Hematopoietic multipotent progenitor cell treated with erythropoietin and hydrocortisone succinate and interleukin-3 and kit ligand, for 8 days (in vitro differentiated cells): ENCODE measurements at places on chromosomes 6 and 20.

GRCh38 chr6:5469101-5469846 is 208.0 kb downstream of the FARS2 start:
- DNase-seq, result no peak

DNA sequence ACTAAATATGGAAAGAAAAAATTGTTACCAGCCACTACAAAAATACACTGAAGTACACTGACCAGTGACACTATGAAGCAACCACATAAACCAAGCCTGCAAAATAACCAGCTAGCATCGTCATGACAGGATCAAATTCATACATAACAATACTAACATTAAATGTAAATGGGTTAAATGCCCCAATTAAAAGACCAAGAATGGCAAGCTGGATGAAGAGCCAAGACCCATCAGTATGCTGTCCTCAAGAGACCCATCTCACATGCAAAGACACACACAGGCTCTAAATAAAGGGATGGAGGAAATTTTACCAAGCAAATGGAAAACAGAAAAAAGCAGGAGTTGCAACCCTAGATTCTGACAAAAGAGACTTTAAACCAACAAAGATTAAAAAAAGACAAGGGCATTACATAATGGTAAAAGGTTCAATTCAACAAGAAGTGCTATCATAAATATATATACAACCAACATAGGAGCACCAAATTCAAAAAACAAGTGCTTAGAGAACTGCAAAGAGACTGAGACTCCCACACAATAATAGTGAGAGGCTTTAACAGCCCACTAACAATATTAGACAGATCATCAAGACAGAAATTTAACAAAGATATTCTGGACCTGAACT is 104.8 kb downstream of the HACE1 start:
- no peak for DNase-seq

GRCh38 chr6:155031091-155031490 is 36.0 kb downstream of the TIAM2 start:
- DNase-seq, result no peak

DNA sequence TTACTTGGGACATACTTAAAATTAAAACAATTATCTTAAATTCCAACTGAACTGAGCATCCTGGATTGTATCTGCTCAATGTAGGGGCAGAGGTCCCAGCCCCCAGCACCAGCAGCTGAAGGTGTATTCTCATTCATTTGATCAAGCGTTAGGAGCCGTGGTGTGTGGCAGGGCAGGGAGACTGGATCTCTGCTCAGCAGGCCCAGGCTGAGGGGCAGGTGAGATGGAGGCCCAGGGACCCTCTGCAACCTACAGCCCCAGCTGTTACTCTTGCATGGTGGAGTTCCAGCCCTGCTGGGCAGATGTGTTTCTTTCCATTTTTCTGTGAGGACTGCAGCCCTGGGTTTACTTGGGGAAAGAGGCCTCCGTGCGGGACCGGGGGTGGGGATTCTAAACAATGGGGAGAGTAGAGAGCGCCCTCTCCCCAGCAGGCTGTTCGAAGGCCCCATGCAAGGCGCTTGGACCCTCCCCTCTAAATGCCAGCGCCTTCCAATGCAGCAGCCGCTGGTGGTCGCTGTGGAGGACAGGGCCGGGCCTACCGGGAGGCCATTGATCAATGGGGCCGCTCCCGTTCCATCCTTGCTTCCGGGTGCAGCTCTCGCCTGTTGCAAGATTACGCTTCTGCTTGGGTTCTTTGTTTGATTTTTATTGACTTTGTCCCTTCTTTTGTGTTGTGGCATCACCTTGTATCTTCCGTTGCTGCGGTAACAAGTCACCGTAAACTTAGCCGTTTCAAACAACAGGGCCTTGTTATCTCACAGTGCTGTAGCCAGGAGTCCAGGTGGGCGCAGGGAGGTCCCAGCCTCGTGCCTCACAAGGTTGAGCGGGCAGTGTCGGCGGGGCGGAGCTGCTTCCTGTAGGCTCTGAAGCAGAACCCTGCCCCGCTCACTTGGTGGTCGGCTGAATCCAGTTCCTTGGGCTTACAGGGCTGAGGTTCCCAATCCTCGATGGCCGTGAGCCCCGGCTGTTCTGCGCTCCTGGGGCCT is 134.8 kb upstream of the PHACTR3 start:
- no peak for DNase-seq

- no peak for DNase-seq
These were observed 62.4 kb downstream of the TXNDC5 start for GRCh38 chr6:7848229-7848628.

GRCh38 chr20:22402550-22402949 is 181.8 kb downstream of the FOXA2 start:
- no peak for DNase-seq

- peak; percentile 77 for DNase-seq
These were observed 33.6 kb upstream of the BTN3A2 start for GRCh38 chr6:26331218-26332073.

- no peak for DNase-seq
These were observed 37.2 kb downstream of the SCML4 start for GRCh38 chr6:107786709-107787588.

GRCh38 chr20:10321138-10321717 is 102.6 kb downstream of the SNAP25 start:
- DNase-seq, result no peak

DNA sequence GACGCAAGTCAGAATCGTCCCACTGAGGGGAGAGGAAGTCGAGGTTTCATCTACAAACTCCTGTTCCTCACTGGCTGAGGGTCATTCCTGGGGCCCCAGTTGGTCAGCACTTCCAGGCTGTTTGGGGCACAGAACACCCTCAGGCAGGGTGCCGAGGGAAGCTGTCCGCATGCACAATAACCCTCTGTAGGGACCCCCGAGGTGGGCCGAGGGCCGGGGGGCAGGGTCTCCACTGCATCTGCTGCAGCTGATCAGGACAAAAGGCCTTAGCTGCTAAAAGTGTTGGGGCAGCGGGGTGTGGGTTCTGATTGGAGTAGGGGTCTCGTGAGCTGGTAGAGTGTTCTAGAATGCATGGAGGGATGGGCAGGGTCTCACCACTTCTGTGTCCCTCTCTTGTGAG is 125.1 kb downstream of the TOX2 start:
- no peak for DNase-seq

- DNase-seq, result no peak
These were observed 209.4 kb downstream of the CDH4 start for GRCh38 chr20:61461461-61461860.

DNA sequence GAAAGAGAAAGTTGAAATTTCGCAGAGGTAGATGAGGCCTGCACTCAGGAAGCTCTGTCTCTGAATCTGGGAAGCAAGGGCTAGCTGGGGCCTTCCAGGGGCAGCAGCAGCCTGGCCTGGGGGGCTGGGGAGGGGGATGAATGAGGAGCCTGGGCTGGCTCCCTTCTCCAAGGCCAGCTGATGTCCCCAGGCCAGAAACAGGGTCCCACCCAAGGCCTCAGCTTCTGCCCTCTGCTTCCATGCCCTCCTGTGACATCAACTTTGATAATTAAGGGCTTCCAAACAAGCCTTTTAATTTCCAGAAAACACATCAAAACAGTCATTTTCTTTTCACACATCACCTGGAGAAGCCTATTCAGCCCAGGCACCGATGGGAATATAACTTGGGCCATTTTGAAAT is 15.4 kb downstream of the TFAP2A start:
- no peak for DNase-seq

DNA sequence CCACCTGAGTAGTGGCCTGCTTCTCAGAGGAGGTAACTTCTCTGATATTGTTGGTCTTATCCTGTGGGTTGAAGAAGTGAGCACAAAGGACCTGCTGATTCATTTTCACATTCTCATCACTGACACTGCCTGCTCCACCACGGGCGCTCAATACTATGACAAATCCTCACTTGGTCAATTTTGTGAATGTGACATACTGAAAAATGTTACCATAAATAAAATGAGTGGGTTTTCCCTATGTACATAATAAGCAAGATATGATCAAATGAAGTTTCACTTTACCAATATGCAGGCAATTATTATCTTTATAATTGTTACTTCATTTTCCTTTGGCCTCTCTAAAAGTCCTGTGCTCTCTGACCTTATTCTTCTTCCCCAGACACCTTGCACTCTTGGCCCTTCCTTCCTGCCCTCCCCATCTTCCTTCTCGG is 71.5 kb upstream of the RIPOR2 start:
- no peak for DNase-seq

DNA sequence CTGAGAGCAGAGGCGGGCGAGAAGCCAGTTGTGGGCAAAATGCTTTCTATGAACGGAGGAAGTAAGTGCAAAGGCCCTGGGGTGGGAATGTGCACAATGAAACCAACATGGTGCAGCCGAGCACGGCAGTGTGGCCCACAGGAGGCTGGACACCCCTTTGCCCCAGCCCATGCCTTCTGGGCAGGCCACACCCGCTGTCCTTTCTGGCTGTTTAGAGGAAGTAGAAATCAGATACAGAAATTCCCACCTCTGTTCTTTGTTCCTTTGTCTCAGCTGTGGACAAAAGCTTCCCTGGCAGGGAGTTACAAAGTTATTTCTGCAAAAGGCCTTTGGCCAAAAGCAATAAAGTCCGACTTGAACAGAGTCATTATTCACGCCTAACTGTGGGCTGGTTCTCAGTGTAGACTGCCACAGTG is 11.9 kb downstream of the SULF2 start:
- DNase-seq, result no peak

DNA sequence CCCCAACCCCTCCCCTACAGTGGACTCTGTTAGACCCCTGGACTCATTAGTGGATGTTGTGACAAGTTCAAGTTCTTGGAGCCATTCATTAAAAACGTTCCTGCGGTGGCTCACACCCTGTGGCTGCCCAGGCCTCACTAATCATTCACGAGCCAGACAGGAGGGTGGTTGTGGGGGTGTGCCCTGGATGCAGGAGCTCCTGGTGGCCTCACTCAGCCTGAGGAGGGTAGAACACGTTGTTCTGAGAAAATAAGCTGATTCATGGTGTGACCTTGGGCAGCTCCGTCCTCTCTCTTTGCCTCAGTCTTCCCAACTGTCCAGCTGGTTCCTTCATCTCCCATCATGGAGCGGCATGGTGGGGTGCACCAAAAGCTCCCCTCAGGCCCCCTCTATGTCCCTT is 16.7 kb downstream of the SLC13A3 start:
- DNase-seq, result peak; percentile 80

GRCh38 chr20:59064214-59064722 is 21.7 kb upstream of the PRELID3B start:
- no peak for DNase-seq

- DNase-seq, result no peak
These were observed 25.0 kb downstream of the SH3BGRL2 start for GRCh38 chr6:79656134-79656533.

DNA sequence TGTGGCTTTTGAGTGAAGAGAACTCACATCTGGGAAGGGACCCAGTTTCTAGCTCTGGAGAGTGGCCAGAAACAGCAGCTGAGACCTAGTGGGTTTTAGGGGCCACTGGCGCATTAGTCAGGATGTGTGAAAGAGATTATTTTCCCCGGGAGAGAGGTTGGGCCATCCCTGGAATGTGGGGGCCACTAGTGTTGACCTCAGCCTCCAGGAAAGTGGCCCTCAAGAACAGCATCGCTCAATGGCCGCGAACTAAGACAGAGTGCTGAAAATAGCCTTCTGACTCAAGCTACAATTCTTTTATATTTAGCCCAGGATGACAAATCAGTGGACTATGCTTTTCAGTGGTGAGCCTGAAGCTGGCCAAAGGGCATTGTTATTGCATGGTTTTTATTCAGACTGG is 210.4 kb upstream of the RNF24 start:
- DNase-seq, result no peak

GRCh38 chr6:167683028-167683862 is 143.5 kb upstream of the AFDN start:
- no peak for DNase-seq

- no peak for DNase-seq
These were observed 106.8 kb downstream of the PDE10A start for GRCh38 chr6:165556116-165556843.

DNA sequence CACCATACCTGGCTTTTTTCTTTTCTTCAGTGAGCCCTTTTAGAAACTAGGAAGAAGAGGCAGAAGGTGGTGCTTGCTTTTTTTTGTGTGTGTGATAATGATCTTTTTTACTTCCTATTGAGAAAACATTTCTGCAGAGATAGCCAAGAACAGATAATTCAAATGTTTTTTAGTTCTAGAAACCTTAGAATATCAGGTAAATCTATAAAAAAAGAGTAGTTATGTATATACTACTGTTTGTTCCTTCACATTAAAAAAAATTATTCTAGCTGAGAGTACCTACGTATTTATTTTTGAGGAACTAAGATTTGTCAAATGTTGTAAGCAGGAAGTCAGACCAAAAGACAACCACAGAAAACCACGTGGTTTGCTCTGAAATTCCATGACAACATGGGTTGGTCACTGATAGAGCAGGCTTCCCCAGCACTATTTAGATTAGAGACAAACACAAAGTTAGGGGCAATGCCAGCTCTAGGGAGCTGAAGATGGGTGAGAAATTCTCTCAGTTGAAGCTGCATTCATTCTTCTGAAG is 12.8 kb downstream of the STK4 start:
- DNase-seq, result peak; percentile 86

DNA sequence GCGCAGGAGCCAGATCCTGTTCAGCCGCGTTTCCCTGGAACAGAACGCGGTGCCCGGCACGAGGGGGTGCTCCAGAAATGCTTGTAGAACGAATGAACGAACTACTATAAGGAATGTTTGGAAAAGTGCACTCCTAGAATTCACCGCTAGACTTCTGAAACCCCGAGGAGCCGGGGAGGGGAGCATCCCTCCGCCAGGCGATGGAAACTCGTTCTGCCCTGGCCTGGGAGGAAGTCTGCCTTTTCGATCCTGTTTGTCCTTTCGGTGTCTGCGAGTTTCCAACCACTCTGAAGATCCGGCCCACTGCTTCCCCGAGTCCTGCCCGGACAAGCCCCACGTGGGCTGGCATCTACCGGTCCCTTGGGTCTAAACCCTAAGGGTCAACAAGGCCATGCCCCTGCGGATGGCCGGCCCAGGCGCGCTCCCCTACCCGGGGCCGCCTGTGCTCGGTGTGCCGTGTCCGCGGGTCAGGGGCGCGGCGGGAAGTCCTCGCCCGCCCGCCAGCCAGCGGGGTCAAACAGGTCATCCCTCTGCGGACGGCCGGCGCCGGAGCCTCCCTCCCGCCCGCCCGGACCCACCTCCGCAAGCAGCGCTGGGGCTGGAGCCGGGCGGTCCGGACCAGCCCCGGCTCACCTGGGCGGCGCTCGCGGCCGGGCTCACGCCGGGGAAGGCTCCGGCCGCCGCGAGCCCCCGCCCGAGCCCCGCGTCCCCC is 526 bp downstream of the SULF2 start:
- DNase-seq, result no peak

GRCh38 chr6:126094411-126094810 is 108.1 kb downstream of the TRMT11 start:
- no peak for DNase-seq

DNA sequence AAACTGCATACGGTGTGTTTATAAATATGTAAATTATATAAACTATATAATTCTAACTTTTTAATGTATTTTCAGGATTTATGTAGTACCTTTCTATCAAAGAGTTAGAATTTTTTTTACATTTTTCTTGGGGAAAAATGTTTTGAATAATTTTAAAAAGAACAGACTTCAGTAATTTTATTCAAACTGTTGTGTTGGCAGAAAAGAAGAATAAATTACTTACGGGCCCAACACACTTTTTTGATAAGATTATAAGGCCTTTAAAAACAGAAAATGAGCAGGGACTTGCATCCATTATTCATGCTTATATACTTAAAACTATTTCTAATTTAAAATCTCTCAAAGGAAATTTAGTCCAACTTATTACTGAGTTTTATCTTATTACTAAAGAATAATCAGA is 58.2 kb downstream of the KIF16B start:
- no peak for DNase-seq

- DNase-seq, result no peak
These were observed 62.2 kb upstream of the FABP7 start for GRCh38 chr6:122717350-122717749.
